ENCODE measurements at places on chromosomes 16 and 17.

GRCh38 chr17:69581061-69581961 is 166.8 kb downstream of the MAP2K6 start:
- DNase-seq: no peak

GRCh38 chr17:29253037-29253436 is 6.4 kb downstream of the CRYBA1 start:
- no peak for DNase-seq

GRCh38 chr16:89098767-89099430 is 5.2 kb downstream of the ACSF3 start:
- no peak for DNase-seq

GRCh38 chr16:74083541-74083940 is 213.1 kb upstream of the PSMD7 start:
- no peak for DNase-seq

DNA sequence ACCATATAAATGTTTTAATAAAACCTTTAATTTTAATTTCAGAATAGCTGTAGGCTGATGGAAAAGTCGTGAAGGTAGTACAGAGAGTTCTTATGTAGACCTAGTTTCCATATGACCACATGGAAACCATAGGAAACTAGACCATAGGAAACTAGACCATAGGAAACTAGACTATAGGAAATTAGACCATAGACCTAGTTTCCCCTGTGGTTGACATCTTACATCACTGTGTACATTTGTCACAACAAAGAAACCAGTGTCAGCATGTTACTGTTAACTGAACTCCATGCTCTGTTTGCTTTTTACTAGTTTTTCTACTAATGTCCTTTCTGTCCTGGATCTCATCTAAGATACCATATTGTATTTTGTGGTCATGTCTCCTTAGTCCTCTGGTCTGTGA is 14.6 kb downstream of the NUDT7 start:
- no peak for DNase-seq

- DNase-seq: no peak
Measured at GRCh38 chr17:74179576-74179975, 23.9 kb upstream of the RPL38 start.

- no peak for DNase-seq
Measured at GRCh38 chr16:49442805-49443204, 69.2 kb downstream of the C16orf78 start.

DNA sequence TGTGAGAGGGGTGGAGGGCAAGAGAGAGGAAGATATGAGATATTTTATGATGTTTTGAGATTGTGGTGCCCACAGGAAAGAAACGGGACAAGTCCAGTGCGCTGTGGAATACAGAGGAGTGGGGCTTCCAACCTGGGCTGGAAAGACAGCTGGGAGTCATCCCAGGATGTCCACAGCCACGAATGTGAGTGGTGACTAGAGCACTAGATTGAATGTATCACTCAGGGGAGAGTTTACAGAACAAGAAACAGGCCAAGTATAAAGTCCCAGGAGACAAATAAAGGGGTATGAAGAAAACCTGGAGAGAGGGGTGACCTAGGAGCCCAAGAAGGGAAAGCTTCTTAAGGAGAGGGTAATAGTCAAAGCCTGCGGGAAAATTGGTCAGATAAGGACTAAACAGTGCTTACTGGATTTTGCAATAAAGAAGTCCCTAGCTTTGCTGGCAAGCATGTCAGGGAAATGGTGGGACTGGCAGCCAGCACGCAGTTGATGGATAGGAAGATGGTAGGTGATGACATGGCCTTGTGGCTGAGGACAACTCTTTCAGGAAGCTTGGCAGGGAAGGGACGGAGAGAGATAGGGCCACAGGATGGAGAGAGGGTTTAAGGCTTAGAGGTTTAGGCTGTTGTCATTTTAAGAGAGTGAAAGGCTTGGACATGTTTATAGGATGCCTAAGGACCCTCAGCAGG is 114.5 kb downstream of the AXIN2 start:
- no peak for DNase-seq

DNA sequence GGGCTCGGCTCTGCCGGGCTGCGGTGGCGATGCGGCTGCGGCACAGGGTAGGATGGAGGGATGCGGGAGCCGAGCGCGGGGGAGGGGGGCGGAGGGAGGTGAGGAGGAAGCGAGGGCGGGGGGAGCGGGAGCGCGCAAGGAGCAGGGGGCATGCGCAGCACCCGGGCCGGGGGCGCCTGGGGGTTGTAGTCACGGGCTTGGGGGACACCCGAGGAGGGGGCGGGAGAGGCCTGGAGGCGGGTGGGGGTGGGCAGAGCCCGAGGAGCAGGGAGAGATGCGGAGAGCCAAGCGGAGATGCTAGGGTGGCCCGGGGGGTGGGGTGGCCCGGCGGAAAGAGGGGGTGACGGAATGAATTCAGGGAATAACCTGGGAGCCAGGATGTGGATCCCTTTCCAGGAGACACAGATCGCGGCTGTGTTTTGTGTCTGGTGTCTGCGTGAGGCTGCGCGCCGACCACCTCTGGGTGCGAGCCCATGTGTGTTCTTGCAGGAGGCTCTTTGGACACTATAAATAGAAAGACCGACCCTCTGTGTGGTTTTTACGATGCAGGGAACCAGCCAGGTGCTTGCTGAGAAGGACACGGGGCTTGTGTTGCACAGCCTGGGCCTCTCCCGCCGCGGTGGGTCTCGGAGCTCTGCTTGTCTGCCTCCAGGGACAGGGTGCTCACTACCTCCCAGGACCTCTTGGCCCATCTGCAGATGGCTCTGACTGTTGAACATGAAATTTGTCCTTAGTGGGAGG is at the start of gene STX1B:
STX1B (minus strand) TSS at position 54 of the 741 bp plus-strand sequence. CDS start 242 bp downstream, outside the sequence.
- DNase-seq: no peak

DNA sequence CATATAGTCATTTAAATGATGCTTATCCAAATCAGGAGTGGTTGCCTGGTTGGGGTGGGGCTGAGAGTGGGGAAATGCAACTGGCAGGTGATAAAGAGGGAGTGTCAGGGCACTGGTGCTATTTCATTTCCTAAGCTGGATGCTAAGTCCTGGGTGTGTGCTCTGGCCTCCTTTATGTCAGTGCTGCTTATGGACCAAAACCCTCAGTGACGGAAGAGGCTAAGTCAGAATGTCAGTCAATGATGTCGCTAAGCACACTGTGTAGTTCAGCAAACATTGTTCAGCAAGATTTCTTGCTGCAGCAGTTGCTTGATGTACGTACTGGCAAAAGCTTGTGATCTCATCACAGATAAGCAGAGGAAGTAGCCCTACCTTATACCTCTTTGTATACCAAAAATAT is 16.4 kb upstream of the FLCN start:
- DNase-seq: no peak

GRCh38 chr17:9228408-9229159 is 207.3 kb downstream of the NTN1 start:
- no peak for DNase-seq

- no peak for DNase-seq
Measured at GRCh38 chr17:21511363-21512195, 135.4 kb downstream of the KCNJ12 start.

GRCh38 chr17:82979718-82980117 is 99.7 kb upstream of the METRNL start:
- DNase-seq: no peak

GRCh38 chr17:63138713-63139112 is 172.7 kb downstream of the TANC2 start:
- no peak for DNase-seq

DNA sequence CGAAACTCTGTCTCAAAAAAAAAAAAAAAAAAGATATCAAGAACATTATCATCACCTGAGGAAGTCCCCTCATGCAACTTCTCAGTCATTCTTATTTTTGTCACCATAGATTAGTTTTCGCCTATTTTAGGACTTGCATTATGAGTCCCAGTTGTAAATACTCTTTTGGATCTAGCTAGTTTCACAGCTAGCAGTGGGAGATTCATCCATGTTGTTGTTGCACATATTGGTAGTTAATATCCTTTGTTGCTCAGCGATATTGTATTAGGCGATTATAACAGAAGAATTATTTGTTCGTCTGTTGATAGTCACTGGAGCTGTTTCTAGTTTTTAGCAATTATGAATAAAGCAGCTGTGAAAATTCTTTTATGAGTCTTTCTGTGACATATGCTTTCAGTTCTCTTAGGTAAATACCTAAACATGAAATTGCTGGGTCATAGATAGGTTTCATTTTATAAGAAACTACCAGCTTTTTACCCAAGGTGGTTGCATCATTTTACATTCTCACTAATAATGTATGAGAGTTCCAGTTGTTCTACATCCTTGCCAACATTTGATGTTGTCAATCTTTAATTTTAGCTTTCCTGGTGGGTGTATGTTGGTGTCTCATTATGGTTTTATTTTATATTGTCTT is 40.7 kb upstream of the MAP3K14 start:
- no peak for DNase-seq

DNA sequence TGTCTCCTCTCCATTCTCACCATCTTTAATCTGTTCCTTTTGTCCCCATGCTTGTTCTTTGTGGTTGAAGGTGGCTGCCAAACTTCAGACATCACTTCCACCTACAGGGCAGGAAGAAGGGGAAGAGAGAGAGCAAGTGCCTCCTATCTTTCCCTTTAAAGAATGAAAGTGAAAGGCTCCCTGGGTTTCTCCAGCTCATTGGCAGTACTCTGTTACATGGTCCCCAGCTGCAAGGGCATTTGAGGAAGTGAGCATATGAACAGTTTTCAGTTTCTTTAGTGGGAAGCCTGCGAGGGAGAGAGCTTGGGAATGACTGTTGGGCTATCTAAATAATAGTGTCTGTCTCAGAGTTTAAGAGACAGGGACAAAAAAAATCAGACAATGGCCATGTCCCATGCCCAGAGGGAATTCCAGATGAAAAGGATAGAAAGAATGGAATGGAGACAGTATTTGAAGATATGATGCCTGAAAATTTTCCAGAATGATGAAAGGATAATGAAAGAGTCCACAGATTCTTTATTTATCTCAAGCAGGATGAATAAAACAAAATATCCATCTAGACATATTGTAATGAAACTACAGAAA is 159.9 kb downstream of the LGALS9B start:
- no peak for DNase-seq

GRCh38 chr16:64977206-64977920 is 144.5 kb downstream of the CDH11 start:
- DNase-seq: no peak

- no peak for DNase-seq
Measured at GRCh38 chr16:72850853-72851252, 197.1 kb downstream of the ZFHX3 start.

- no peak for DNase-seq
Measured at GRCh38 chr16:89043636-89044417, 49.8 kb upstream of the ACSF3 start.

- DNase-seq: no peak
Measured at GRCh38 chr16:15482748-15483298, 48.4 kb downstream of the BMERB1 start.

DNA sequence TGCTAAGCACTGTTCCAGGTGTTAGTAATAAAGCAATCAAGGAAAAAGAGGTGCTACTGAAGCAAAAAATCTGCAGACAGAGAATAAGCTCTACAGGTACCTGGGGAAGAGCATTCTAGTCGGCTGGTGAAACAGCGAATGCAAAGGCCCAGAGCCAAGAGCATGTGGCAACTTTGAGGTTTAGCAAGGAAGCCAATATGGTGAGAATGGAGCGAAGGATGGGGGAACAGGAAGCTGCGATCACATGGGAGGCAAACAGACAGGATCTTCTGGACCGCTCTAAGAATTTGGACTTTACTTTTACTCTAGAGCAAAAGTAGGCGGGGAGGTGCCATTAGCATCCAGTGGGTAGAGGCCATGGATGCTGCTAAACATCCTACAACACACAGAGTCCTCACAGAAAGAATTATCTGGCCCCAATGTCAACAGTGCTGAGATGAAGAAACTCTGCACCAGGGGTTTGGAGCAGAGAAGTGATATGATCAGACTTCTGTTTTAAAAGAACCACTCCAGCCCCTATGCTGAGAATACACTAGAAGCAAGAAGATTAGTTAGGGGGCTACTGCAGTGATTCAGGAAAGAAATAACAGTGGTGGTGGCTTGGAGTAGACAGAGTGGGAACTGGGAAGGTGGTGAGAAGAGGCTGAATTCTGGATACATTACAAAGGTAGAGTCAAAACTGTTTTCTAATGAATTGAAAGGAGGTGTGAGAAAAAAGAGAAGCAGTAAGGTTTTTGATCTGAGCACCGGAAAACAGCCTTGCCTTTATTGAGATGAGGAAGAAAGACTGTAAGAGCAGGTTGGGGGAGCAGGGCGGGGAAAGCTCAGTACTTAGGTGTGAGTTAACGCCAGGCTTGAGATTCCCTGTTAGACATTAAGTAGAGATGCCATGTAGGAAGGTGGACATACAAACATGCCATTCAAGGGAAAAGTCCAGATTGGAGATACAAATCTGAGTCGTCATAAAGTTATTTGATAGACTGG is 11.0 kb downstream of the EFTUD2 start:
- no peak for DNase-seq

- no peak for DNase-seq
Measured at GRCh38 chr16:67632415-67633172, 12.3 kb upstream of the CARMIL2 start.

- DNase-seq: no peak
Measured at GRCh38 chr16:9165681-9166080, 74.2 kb downstream of the HAPSTR1 start.

DNA sequence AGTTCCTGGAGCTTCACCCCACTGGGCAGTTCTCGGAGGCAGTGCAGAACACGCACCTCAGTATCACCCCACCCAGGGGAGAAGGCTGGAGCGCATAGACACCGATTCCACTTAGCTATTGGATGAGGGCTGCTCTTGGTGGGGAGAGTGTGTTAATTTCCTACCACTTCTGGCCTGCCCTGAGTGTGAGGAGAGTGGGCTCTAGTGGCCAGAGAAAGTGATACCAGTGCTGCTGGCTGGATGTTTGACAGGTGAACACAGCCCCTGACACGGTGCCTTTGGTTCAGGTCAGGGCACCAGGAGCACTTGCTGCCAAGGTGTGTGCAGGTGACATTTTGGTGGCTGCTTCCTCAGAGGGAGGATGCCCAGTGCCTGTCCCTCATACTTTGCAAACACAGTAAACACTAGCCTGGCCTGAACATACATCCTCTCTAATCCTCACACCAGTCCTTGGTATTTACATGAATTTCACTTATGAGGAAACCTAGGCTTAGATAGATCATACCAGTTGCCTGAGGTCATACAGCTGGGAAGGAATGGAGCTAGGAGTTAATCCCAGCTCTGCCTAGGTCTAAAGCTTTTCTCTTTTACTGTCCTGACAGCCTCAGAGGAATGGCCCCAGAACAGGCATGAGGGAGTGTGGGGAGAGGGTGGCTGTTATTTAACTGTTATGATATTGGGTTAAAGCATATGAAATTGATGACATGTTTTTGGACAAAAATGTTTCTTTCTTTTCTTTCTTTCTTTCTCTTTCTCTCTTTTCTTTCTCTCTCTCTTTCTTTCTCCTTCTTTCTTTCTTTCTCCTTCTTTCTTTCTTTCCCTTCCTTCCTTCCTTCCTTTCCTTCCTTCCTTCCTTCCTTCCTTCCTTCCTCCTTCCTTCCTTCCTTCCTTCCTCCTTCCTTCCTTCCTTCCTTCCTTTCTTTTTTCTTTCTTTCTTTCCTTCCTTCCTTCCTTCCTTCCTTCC is 21.0 kb upstream of the ITGAX start:
- DNase-seq: no peak

DNA sequence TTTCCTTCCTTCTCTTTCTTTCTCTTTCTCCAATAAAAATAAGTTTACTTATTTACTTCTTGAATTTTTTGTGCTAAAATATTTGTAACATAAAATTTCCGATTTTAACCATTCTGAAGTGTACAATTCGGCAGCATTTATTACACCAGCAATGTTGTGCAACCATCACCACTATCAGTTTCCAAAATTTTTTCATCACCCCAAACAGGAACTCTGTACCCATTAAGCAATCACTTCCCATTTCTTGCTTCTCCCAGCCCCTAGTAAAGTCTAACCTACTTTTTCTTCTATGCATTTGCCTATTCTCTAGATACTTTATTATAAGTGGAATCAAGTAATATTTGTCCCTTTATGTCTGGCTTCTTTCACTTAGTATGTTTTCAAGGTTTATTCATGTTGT is 2.5 kb upstream of the HP start:
- DNase-seq: no peak
